ENCODE measurements at places on chromosomes 1 and 21.

DNA sequence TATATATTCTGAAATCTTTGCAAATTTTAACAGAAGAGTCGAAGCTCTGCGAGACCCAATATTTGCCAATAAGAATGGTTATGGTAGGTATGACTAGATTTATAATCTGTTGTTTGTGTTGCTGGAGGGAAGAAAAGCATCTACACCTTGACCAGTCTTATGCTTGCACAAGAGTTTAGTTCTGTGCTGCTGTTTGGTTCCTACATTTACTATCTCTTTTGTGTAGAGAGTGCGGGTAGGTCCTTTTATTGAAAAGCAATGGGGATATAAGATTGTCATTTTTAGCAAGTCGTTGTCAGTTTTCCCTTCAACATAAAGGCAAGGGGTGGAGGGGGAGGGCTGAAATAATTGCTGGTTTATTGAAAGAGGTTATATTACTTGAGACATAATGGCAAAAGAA lies 396 bp downstream of the ELAVL4 start:
- DNase-seq: no peak

- no peak for DNase-seq
These were observed 6.6 kb downstream of the SNX27 start for GRCh38 chr1:151618470-151618869.

GRCh38 chr1:170262276-170262939 lies 116.6 kb downstream of the NTMT2 start:
- no peak for DNase-seq

DNA sequence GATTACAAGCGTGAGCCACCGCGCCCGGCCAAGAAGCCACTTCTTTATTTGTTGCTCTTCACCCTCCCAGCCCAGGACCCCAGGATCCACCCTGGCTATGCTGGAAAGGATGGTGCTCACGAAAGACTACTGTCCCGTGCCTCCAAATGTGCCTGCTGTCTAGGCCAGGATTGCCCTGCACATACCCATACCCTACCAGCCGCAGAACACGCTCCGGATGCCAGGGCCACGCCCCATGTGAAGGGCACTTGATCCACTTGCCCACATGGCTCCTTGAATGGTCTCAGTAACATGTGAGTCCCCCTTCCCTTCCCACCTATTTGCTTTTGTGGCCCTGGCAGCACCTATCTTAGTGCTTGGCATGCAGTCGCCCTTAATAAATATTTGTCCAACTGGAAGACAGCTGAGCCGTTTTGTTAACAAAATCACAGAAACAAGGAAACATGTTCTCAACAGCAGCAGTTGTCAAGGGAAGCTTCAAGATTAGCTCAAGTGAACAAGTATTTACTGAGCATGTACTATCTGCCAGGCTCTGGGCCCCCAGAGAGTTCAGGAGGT lies 13.8 kb upstream of the UBXN10 start:
- no peak for DNase-seq

- DNase-seq: no peak
These were observed 72.8 kb downstream of the SIPA1L2 start for GRCh38 chr1:232557096-232557495.
